A549 (cell line): ENCODE measurements at places on chromosomes 2 and 18. TPM values are rescaled to one million over a fixed set of nuclear protein-coding genes. Genes with fewer than 3 reads are reported as not detected.

- DNase-seq: no peak
Measured at GRCh38 chr2:100151310-100151709, 8.9 kb upstream of the AFF3 start.

Gene SLC4A3
- polyA plus RNA-seq: 2.2 to 3.6 TPM (median 3.1 TPM) in 3 replicates

Gene OXER1
- polyA plus RNA-seq: not detected in 3 replicates

GRCh38 chr2:238784671-238785527, 63.0 kb upstream of the TWIST2 start:
- peak; percentile 76 for DNase-seq

DNA sequence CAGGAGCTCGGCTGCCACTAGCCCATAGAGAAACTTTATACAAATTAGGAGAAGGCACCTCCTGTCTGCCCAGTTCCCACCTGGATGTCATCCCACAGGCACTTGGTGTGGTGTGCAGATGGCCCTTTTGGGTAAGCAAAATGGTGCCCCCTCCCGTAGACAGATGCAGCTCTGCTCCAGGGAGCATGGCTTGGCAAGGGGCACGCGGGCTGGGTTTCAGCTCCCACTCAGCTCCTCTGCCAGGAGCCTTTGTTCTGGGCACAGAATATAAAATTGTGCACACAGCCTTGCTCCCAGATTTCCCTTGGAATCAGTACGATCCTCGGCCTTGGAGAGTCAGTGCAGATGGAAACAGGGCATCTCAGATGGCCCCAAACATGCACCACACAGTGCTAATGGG, 20.3 kb upstream of the KCNF1 start:
- no peak for DNase-seq

- no peak for DNase-seq
Measured at GRCh38 chr2:174985614-174986013, 19.6 kb downstream of the CHN1 start.

- no peak for DNase-seq
Measured at GRCh38 chr2:127162261-127163089, 55.5 kb upstream of the BIN1 start.

DNA sequence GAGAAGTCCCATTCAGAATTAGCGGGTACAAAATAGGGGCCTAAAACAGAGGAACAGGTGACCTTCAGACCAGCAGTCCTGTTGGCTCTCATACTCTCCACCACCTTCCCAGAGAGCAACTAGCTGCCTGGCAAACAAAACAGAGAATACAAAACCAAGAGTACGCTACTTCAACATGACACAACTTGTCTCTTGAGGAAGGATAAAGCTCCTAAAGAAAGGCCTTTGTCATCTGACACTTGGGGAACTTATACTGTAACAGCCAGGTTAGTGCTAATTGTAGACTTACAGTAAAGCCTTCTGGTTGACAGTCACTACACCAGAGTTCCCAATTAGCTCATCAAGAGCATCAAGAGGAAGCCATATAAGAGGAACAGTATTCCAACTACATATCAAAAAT, 282.1 kb upstream of the NT5C1B start:
- DNase-seq: no peak

GRCh38 chr2:102797486-102797885, 35.7 kb downstream of the TMEM182 start:
- DNase-seq: no peak

Gene STEAP3
- 28.8 to 30.8 TPM (median 30.2 TPM) in 3 replicates for polyA plus RNA-seq

Gene IFT172
- 12.9 to 16.3 TPM (median 14.0 TPM) in 3 replicates for polyA plus RNA-seq

GRCh38 chr2:239328351-239329191, 72.2 kb downstream of the HDAC4 start:
- no peak for DNase-seq

Gene CLEC4F
- polyA plus RNA-seq: not detected in 3 replicates

Gene TDRD15
- polyA plus RNA-seq: not detected in 3 replicates

GRCh38 chr2:50995610-50996009, 36.3 kb downstream of the NRXN1 start:
- no peak for DNase-seq

Gene PTPN18
- polyA plus RNA-seq: 19.6 to 23.1 TPM (median 20.5 TPM) in 3 replicates

Gene RGPD3
- 0.08 to 0.13 TPM (median 0.12 TPM) in 3 replicates for polyA plus RNA-seq

GRCh38 chr18:21672521-21673267, 31.9 kb downstream of the ABHD3 start:
- DNase-seq: peak; percentile 79

Gene KRTCAP3
- 0.68 to 0.92 TPM (median 0.79 TPM) in 3 replicates for polyA plus RNA-seq

Gene C2orf15
- 0.80 to 1.4 TPM (median 1.3 TPM) in 3 replicates for polyA plus RNA-seq

DNA sequence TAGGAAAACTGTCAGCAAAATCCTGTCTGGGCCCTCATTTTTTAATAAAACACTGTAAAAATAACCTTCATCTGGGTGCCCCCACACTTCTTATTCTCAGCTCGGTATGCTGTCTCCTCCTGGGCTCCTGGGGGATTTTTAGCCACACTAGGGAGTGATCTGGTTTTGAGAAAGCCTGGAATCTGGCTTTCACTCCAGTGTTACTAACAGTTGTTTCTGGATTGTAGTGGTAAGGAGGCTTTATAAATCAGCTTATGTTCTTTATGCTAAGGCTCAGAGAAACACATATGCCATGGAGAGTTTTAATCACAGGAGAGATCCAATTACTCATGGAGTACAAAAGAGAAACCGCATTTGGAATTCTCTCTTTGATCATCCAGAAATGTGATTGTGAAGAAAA, 744.3 kb upstream of the SOX11 start:
- DNase-seq: no peak

Gene DLX1
- polyA plus RNA-seq: 2.4 to 2.9 TPM (median 2.5 TPM) in 3 replicates

- no peak for DNase-seq
Measured at GRCh38 chr18:21309248-21309647, 67.2 kb downstream of the GREB1L start.

- no peak for DNase-seq
Measured at GRCh38 chr2:238389988-238390589, 36.6 kb upstream of the ASB1 start.

- DNase-seq: no peak
Measured at GRCh38 chr2:207107551-207107950, 58.2 kb downstream of the KLF7 start.

- peak; percentile 31 for DNase-seq
Measured at GRCh38 chr2:25714740-25715139, 41.4 kb upstream of the DTNB start.

Gene RFX8
- polyA plus RNA-seq: not detected in 3 replicates

Gene AGXT
- not detected in 3 replicates for polyA plus RNA-seq

GRCh38 chr2:187126247-187127005, 277.5 kb upstream of the ZSWIM2 start:
- no peak for DNase-seq

Gene INHBB
- polyA plus RNA-seq: 7.2 to 9.3 TPM (median 9.2 TPM) in 3 replicates

DNA sequence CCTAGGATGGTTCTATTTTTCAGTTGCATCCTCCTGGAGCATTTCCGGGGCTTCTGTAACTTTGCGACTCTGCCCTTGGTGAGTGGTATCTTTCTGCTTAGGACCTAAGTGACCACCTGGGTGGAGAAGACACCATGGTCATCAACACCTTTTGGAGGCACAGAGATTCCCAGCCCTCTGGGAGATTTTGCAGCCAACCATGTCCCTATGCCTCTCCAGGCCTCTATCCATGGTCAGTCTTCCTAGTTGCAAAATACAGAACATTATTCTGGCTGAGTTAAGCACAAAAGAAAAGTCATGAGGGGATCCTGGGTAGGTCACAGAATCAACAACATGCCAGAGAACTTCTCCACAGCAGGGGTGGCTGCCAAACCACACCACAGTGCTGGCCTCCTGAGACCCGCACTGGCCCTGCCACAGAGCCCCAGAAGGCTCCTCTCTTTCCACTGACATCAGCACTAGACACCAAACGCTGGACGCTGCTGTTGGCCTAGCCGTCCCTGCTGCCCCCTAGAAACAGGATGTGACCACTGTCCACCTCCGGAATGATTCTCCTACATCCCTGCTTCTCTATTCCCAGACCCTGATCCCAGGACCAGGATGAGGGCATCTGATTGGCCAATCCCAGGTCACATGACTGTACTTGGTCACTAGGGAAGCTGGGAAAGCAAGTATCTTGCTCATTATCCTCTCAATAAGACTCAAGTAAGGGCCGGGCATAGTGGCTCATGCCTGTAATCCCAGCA, 47.7 kb downstream of the SMAD7 start:
- no peak for DNase-seq

- DNase-seq: no peak
Measured at GRCh38 chr2:133602538-133602937, 34.3 kb upstream of the NCKAP5 start.

DNA sequence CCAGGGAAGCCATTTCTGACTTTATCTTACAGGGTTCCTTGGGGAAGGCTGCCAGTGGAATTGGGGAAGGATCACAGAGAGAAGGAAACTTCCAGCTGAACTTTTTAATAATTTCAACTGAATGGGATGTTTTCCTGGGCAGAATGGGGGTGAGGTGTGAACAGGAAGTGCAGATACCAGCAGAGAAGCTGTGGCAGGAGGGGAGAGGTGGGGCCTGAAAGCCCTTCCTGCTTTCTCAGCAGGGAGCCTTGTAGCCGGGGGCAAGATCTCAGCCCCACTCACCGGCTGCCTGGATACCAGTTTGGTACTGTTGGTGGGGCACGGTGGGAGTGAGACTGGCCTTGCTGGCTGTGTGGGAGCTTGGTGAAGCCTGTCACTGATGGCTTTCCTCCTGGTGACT, 170.5 kb downstream of the ZBTB7C start:
- no peak for DNase-seq

Gene ZNF396
- 0.76 to 1.1 TPM (median 0.94 TPM) in 3 replicates for polyA plus RNA-seq

DNA sequence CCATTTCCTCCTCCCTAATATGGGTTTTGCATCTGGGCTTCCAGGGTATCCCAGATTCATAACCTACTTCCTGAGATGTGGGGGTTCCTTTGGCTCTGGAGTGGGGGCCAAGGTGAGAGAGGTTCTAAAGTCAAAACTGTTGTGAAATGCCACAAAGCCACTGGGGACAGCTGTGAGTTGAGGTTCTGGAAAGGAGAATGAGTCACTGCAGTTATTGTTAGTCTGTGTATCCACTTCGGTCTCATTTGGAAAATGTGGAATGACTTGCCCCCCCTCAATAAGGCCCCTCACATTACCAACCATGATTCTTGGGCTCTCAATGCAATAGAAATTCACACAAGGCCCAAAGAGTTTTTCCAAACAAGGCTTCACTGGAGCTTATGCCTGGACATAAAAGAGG, 51.1 kb upstream of the LGALSL start:
- no peak for DNase-seq

DNA sequence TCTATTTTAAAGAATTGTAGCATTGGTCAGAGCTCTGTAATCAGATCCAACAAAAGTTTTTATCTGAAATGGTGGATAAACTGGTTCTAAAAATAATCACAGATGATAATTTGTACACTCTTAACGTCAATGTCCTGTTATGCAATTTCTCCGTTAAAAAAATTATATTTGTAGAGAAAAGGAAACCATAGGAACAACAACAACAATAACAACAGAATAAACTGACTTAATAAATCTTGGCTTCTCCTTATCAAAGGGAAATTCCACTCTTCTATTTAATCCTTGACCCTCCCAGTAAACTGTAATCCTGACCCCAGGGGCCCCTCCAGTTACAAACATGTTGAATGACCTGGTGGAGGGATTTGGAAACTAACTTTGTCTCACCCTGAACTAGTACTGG, 78.6 kb upstream of the ZFP36L2 start:
- peak; percentile 47 for DNase-seq

DNA sequence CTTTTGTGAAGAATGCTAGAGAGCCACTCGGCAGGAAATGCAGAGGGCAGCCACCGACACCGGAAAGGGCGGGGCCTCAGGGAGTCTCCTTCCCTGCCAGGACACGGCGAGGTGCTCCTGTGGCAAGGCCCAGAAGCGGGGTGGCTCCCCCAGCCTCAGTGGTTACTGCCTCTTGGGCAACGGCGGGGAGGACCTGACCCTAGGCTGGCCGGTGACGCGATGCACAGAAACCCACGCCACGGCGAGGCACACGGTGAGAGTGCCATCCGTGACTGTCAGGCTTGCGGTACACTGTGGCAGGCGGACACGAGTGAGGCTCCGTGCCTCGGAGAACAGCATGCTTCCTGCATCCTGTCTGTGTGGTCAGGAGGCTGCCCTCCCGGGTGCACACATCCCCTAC, 47.8 kb downstream of the ZAP70 start:
- no peak for DNase-seq

- no peak for DNase-seq
Measured at GRCh38 chr2:173854840-173855239, 110.3 kb downstream of the SP3 start.

DNA sequence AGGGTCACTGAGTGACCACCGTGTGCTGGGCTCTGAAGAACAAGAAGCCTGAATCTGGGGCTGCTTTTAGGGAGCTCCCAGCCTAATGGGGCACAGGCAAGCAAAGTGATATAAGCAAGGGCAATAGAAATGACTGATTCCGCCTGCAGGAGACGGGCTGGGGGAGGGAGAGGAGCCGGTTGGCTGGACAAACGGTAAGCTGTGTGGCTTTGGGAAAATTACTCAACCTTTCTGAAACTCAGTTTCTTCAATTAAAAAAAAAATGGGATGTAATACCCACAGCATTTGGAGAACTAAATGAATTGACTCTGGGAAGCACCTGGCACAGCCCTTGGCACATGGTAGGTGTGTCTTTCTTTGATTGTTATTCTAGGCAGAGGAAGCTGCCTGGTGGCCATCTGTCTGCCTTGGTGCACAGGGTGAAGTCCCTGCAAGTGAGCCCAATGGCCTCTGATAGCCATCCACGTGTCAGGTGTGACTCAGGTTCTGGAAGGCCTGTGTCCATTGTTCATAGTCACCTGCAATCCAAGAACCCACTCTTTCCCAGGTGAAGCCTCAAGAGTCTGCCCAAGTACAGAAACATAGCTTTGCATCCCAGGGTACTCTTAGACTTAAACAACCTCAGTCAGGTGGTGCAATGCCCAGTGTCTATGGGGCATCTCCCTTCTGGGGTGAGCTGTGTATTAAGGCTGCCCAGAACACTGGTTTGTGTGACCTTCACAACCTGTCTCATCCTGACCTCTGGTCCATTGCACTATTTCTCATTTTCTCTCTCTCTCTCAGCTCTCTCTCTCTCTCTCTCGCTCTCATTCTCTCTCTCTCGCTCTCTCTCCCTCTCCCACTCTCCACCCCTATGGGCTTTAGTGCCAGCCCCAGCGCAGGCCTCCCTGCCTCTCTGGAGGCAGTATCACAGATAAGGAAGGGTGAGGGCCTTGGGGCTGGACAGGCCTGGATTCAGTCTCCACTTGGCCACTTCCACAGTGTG, 30.0 kb upstream of the NTSR2 start:
- DNase-seq: no peak

Gene KCNG2
- polyA plus RNA-seq: not detected in 3 replicates

DNA sequence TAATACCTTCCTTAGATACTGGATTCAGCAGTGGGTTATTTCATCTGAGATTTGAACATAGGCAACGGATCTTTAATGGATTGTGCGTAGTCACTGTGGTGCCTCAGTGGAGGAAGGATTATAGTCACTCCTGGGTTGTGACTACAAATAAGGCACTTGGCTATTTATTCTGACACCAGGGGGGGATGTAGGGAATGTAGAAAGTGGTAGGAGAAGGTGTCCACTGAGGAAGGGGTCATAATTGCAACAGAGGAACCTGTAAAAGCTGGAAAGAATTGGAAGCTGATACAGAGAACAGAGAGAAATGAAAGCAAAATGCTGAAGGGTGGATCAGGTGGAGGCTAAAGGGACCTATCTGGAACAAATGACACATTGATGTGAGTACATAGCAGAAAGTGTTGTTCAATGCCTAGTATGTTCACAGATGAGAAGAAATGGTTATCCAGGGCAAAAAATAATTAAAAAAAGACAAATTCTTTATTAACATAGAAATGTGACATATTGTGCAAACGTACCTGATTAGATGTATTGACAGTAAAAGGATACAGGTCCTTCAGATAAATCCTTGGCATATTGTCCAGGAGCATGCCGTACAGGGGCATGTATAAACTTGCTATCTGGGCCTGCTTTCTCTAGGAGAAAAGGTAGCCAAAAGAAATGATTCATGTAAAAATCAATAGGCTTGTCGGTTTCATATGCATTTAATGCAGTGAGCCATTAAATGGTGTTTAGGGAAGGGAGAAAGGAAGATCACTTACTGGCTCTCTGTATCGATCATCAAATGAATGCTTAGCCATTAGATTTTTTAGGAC, 91.2 kb upstream of the CCDC195 start:
- no peak for DNase-seq

Gene CYP27C1
- polyA plus RNA-seq: 3.0 to 5.5 TPM (median 4.6 TPM) in 3 replicates
